Fibroblast of skin of right quadriceps (primary cell): ENCODE measurements at places on chromosomes 7 and 10.

DNA sequence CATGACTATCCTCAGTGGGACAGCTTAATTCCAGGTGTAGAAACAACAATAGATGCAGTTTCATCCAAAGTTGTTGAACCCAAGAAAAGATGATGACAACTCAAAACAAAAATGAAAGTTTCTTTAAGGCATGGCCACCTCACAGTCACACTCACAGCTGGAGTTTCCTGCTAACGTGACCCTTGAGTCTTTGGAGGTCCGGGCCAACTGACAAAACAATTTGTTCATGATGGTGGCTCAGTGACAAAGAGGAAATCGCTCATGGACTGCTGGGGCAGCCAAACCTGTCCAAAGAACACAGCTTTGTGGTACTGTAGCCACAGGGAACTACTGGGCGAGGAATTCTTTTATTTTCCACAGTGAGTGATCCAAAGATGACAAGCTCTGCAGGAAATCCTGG is 96.0 kb upstream of the JCAD start:
- no peak for DNase-seq

GRCh38 chr10:82340166-82340565 is 465.2 kb downstream of the NRG3 start:
- no peak for DNase-seq

DNA sequence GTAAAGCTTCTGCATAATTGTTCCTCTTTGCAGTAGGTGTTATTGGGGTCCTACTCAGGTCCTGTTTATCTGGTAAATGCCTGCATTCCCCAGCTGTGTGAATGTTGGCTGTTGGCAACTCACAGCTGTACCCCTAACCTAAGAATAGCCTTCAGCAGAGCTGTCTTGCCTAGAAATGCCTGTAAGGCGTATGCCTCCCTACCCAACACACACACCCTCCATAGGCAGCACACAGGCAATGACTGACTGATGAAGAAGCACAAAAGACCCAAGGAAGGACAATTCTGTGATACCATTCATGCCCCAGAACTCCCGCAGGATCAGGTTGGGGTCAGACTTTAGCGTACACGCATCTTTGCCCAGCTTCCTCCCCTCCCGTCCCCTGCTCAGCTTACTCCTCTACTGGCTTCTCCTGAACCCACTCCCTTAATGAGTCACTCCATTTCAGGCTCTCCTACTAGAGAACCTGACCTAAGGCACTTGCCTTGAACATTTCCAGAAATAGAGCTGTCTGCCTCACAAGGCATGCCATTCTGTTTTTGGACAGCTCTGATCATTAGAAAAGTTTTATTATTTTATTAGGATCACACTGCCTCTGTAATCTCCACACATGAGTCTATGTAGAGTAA is 99.2 kb upstream of the PIK3CG start:
- no peak for DNase-seq

DNA sequence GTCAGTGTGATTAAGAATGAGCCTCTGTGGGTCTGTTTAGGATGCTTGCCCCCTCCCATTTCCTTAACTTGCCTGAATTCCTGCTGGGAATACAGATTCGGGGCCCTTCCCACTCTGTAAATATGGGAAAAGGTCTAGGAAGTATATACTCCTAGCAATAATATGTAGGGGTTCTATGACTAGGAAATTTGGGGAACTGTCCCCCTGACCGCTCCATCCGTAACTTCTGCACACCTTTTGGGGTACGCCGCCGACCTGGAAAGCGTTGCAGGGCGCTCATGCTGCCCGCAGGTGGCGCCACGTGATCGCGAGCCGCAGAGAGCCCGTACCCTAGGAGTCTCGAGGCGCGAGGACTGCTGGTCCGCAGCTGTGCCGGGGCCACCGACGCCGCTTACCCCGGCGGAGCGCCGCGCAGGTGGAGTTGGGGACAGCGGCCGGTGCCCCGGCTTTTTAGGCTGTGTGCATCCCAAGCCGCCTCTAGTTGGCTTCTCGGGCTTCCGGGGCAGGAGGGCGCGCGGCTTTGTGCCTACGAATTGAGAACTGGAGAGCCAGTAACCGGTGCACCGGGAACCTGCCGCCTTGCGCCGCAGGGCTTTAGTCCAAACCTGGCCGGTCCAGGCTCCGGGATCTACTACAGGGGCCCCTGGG is 656 bp upstream of the CNNM2 start:
- DNase-seq, result peak; percentile 58

DNA sequence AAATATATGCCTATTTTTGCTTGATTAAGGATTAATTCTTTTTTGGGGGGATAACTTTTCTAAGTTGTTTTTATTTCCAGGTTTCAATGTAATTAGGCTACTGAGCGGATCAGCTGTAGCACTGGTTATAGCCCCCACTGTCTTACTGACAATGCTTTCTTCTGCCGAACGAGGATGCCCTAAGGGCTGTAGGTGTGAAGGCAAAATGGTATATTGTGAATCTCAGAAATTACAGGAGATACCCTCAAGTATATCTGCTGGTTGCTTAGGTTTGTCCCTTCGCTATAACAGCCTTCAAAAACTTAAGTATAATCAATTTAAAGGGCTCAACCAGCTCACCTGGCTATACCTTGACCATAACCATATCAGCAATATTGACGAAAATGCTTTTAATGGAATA is 1.0 kb downstream of the LRRTM3 start:
- no peak for DNase-seq

DNA sequence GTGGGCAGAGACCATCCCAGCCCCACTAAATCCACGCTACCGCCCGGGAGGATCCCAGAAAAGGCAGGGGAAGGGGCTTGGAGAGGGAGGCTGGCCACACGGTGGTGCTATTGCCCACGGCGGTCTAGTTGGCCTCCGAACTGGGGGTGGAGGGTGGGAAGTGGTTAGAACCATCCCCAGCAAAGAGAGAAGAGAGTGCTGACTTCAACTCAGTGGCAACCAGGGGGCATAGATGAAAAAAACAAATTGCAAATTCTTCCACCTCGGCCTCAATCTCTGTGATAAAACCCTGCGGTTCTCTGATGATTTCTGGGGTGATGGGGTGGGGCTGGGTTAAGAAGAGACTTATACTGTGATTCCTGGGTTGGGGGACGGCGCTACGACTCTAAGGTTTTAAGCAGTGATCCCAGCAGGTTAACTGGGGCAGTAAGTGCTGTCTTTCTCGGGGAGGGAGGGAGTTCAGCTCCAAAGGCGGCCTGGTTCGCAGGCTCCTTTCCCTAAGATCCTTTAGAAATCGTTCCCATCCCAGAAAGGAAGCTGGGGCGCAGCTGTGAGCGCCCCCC is 154.5 kb upstream of the LYZL2 start:
- DNase-seq, result peak; percentile 92

DNA sequence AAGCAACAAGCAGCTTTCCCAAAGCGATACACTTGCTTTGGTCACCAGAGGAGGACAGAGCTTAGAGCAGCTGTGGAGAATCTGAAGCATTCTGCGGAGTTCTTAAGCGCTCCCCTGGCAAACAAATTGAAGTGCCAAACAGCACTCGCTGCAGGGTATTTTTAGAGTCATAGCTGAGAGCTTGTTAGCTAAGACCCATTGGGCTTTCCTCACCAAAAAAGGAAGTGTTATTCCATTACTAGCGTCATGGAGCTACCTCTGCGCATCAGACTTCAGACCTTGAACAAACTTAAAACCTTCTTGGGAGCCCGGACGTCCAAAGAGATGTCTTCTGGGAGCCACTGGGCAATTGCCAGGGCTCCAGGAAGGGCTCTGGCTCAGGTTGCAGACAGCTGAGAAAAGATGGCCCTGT is 23.2 kb upstream of the BMPR1A start:
- no peak for DNase-seq

- no peak for DNase-seq
Observed at GRCh38 chr7:128231021-128231420, 10.1 kb upstream of the LEP start.

GRCh38 chr10:85642421-85643170 is 724.0 kb downstream of the GRID1 start:
- DNase-seq, result peak; percentile 87

DNA sequence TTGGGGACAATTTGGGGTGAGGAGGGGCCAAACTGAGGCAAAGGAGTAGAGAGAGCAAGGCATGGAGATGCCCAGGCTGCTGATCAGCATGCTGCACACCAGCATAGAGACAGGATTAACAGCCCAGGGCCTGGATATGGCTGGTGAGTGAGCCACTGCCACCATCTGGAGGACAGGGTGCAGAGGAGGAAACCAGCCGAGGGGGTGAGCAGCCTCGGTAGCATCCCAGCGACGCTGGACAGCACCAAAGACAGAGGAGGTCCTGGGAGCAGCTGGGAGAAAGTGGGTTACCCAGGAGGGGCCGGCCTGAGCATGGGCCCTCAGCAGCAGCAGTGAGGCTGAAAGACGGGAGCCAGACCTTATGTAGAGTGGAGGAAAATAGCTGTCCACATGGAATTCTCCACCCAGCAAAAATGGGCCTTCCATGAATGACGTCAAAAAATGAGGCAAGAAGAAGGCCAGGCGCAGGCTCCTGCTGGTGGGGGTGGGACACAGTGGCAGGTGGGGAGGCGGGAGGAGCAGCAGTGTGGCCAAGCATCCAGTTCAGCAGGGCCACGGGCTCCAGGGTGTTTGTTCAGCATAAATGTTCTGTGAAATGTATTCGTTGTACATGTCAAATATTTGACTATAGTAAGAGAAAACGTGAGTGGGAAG is 16.7 kb downstream of the RET start:
- DNase-seq, result no peak

DNA sequence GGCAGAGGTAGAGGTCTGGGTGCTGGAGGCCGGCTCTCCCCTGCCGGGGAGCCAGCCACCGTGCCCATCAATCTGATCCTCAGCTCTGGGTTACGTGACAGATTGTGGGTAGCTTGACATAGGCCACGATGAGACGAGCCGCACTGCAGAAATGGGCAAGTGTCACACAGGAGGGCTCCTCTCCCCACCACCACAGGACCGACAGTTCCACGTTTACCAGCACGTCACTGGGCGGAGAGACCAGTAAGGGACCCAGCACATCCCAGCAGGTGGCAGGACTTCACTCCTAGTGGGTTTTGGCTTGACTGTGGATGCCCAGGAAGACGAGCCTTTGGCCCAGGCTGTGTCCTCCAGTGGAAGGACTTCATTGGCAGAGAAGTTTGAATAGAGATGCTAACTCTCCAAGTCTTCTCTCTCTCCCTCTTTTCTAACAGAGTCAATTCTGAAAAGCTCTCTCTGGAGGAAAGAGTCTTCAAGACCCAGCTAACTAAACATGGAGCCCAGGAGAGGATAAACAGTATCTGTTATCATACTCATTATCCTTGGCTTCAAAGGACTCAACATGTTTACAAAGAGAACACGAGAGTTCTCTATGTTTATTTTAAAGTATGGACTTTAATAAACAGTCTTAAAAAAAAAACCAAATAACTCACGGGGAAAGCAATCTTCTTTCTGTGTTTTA is 129.3 kb upstream of the JCAD start:
- no peak for DNase-seq

- DNase-seq, result no peak
Observed at GRCh38 chr7:158075633-158076001, 512.0 kb downstream of the PTPRN2 start.

DNA sequence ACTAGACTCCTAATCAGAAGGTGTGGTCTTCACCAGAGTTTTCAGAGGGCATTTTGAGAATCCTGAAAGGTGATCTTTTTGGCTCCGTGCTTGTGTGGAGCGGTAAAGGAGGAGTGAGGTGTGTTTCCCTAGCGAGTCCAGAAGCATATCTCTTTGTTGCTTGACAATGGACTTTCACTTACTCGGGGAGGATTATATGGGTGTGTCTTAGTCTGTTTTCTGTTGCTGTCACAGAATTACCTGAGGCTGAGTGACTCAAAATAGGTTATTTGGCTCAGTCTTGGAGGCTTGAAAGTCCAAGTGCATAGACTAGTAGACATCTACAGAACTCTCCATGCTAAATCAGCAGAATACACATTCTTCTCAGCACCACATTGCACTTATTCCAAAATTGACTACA is 57.9 kb downstream of the AKR1C4 start:
- DNase-seq, result no peak

DNA sequence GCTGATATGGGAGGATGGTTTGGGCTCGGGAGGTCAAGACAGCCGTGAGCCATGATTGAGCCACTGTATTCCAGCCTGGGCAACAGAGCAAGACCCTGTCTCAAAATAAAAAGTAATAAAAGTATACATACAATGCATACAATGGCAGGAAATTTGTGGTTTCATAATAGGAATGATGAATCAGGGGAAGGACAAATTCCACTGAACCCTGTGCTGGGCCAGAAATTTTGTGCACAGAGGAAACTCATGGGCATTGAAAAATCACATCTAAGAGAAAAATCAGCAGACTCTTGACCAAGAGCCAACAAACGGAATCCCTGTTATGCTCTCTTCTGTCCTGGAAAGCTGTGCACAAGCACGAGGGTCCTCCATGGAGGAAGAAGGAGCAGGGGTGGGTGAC is 35.1 kb downstream of the SEM1 start:
- no peak for DNase-seq

DNA sequence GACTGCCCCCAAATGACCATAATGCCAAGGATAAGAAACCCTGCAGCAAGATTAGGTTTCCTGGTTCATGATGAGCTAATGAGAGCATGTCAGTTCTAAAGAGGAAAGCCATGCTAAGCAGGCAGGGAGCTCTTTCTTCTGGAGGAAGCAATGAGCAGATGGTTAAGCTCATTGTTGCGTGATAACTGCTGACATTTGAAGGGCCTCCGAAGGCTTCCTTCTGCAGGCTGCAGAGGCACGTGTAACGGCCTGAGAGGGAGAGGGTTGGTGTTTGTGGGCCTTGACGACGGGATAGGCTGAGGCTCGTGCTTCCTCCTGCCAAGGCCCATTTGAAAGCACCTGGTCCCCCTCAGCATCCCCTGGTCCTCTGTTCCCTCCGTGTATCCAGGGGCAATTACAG is 63.5 kb upstream of the BTBD16 start:
- DNase-seq, result no peak

DNA sequence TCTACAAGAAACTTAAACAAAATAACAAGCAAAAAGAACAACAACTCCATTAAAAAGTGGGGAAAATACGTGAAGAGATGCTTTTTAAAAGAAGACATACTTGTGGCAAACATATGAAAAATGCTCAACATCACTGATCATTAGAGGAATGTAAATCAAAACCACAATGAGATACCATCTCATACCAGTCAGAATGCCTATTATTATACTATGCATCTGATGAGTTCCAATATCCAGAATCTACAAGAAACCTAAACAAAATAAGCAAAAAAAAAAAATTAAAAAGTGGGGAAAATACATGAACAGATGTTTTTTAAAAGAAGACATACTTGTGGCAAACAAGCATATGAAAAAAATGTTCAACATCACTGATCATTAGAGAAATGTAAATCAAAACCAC is 29.6 kb upstream of the AKR1C3 start:
- peak; percentile 28 for DNase-seq

- no peak for DNase-seq
Observed at GRCh38 chr7:129762387-129762969, 151.0 kb downstream of the NRF1 start.

DNA sequence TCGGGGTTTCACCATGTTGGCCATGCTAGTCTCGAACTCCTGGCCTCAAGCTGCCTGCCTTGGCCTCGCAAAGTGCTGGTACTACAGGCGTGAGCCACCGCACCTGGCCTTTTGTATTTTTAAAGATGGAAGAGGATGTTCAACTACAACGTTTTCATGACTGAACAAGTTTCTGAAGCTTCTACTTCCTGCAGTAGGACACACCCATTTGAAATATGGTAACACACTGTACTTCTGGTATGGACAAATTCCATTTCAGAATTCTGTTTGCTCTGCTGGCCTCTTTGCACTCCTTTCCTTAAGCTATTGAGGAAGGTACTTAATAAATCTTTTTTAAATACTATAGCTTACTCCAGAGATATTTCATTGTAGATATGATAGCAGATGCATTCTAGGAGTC is 10.9 kb upstream of the CDK1 start:
- no peak for DNase-seq
